ENCODE measurements at places on chromosomes 1 and 21.

- no peak for DNase-seq
These were observed 4.1 kb downstream of the DCAF8 start for GRCh38 chr1:160258177-160258798.

DNA sequence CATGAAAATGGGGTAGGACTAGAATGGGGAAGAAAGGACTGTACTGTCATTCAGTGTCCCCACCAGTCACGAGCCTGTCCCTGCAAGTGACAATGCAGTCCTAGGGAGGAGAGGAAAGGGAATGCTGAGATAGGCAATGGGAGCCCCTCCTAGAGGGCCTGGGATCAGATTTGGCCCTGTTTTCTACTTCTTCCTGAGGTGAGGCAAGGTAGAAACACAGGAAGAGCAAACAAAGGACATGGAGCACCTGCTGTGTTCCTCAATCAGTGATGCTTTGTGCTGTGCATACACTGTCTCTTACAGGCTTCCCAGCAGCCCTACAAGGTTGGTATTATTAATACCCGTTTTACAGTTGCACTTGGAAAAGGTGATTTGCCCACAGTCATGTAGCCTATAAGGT lies 6.1 kb downstream of the FABP3 start:
- DNase-seq: no peak

GRCh38 chr1:200474633-200475032 lies 64.8 kb upstream of the ZNF281 start:
- DNase-seq: no peak

GRCh38 chr1:41328780-41329640 lies 32.2 kb upstream of the FOXO6 start:
- DNase-seq: no peak

- no peak for DNase-seq
These were observed 36.7 kb downstream of the CSMD2 start for GRCh38 chr1:34128186-34128889.

DNA sequence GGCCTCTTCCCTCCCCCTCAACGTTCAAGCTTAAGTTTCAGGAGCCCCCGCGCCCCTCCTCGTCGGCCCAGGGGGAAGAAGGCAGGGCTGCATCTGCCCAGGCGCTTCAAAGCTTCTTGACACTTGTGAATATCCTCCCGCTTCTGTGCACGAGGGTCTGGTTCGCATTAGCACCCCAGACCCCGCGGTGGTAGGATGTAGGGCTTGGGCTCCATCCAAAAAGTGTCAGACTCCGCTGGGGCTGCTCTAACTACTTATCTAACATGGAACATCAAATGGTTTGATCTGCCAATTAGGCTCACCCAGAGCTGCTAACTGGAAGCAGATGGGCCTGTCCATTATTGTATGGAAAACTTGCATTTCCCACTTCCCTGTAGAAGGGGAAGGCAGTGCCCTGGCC lies 28.9 kb downstream of the TAS1R2 start:
- no peak for DNase-seq

DNA sequence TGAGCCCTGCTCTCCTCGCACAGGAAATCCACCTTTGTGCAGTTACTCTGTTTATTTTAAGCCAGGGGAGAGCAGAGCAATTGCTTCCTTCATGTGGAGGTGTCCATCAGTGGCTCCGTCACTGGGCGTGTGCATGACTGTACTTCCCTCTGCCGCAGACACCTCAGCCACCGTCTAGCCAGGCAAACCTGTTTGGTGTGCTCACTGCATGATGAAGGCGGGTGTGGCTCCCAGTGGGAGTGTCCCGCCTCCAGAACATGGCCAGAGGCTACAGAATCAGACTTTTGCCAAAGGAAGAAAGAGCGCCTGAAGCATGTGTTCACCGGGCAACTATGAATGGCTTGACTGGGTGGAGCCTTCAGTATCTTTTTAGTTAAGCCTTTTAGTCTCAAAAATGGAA lies 26.1 kb upstream of the LAMC2 start:
- DNase-seq: no peak

DNA sequence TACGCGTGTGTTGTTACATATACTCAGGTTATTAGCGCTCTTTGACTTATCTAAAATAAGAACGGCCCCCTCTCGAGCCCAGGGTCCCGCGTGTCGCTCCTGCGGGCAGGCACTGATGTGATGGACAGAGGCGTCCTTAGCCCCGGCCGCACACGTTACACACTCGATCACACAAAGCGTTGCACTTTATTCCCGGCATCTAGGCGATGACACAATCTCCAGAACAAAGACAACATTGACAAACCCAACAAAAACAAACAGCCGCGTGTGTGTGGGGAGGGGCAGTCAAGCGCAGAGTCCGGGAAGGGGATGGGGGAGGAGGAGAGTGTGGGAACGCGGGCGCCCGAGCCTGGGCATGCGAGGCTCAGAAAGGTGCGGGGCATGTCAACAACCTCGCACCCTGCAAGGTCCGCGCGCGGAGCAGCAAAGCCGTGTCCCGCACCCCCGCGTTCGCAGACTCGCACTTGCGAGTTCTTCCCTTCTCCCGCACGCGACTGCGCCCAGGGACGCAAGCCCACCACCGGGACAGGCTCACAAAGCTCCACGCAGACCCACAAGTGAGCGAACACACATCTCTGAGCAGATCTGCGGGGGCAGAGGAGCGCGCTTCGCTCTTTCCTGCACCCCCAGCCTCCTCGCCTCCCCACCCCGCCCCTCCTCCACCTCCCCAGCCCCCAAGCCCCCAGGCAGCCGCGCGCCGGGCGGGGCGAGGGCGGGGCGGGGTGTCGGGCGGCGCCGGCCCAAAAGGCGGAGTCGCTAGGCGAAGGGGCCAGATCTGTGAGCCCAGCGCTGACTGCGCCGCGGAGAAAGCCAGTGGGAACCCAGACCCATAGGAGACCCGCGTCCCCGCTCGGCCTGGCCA lies at the start of gene EFNA1:
Gene EFNA1 (plus strand): TSS at position 772 of the 862 bp plus-strand sequence. CDS start 102 bp downstream, outside the sequence.
- peak; percentile 34 for DNase-seq

- DNase-seq: peak; percentile 89
These were observed at the start of gene DYRK3 for GRCh38 chr1:206635080-206635977. Gene DYRK3 (plus strand): TSS chr1:206635536. CDS start chr1:206635704, 168 bp downstream.

DNA sequence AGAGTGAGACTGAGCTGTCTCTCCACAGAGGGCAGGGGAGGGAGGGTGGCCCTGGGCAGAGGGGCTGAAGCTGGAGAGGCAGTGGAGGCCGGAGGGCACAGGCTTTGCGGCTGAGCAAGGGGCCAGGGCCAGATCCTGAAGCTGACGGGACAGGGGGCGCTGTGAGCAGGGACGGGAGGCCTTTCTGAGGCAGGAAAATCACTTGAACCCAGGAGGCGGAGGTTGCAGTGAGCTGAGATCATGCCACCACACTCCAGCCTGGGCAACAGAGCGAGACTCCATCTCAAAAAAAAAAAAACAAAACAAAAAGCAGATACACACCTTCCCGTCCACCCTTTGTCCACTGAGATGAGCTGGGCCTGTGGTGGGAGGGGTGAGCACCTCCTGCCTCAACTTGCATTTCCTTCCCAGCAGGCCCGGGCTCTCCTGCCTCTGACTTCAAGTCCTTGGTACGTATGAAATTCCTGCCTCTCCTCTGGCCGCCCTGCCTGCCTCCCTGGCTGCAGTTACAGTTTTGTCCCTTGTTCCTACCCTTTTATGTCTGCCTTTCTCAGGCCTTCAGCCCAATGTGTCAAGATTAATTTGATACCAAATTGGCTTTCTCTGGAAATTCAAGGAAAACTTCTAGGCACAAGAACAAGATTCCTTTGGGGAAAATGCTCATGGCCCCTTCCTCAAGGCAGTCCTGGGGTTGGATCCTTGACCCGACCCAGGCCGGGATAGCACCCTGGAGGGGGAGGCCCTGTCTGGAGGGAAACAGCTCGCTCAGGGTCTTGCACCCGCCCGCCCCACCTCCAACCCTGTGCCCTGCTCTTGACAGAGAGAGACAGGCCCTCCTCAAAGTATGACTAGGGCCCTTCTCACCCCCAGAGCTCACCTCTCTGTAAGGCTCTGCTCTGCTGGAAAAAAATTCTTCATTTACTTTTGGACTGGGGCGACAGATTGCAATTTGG lies 11.2 kb upstream of the ADAMTSL4 start:
- DNase-seq: no peak

GRCh38 chr1:203791498-203791897 lies 3.9 kb upstream of the ZBED6 start:
- DNase-seq: no peak

GRCh38 chr1:76496871-76497270 lies 370.4 kb upstream of the ST6GALNAC5 start:
- no peak for DNase-seq

DNA sequence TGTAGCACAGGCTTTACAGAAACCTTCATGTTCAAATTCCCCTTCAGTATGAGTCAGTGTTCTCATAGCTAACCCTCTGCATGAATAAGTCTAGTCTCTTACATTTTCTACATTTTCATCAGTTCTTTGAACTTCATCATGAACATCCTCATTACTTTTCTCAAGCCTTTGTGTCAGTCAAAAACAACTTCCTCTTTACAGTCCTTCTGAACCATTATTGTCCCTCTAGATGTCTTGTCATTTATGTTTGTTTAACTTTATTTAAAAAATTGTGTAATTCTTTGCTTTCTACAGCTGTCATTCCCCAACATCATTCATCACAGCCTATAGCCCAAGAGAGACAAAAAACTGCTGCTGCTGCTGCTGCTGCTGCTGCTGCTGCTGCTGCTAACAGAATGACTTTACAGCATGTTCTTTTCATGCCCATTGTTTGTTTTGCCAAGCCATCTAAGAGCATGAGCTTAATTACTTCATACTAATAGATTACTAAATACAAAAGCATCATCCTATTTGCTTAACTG lies 133.1 kb downstream of the LRRC40 start:
- no peak for DNase-seq

DNA sequence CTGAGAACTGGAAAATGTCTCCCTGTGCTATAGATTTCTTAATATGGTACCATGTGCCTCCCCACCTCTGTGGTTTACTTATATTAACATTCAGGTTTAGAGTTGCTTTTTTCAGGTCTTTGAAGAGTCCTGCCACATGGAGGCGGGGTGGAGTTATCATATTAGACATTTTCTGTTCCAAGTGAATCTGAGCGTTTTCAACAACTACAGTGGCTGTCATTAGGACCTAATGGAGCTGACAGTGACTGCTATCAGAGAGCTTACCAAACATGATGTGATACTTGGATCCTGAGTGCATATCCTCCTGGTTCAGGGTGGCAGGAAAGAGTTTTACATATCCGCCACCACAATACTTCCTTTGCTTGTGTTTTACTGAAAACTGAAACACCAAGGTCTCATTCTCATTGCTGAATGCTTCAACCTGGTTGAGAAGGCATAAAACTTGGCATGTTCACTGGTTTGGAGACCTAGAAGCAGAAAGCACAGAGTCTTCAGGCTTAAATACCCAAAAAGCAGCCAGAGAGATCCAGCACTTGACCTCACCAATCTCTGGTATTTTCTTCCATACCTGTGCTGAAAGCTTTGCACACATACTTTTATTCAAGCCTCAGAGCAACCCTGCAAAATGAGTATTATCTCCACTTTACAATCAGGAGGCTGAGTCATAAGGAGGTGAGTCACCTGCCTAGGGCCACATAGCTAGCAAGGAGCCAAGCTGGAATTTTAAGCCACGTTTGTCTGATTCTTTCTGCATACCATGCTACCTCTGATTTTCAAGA lies 47.4 kb upstream of the OSBPL9 start:
- no peak for DNase-seq

DNA sequence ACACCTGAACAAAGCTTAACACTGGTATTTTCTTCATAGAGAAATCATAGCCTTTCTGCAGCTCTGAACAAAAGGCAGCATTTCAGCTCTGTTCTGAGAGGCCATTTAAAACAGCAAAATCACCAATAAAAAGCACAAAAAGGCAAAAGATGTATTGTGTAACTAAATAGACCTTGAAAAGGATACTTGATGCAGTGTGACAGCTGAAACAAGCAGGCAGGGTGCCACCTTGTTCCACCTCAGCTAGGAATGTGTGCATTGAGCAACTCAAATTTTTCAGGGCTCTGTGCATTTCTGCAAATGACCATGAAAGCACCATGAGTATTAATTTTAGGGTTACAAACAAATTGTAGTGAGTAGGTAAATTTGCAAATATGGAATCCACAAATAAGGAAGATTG lies 65.8 kb downstream of the RHOU start:
- no peak for DNase-seq

GRCh38 chr1:56516539-56517252 lies 62.7 kb downstream of the PLPP3 start:
- no peak for DNase-seq

DNA sequence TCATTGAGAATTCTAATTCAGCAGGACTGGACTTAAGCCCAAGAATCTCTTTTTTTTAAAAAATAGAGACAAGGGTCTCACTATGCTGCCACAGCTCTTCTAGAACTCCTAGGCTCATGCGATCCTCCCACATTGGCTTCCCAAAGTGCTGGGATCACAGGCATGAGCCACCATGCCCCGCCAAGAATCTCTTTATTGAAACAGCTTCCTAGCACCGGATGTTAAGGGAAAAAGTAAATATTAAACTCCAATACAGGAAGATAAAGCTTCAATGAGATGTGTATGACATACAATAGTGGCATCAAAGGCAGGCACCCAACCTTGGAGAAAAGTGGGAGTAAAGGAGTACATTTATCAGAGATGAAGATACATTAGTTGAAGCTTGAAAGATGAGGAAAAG lies 25.5 kb downstream of the PUM1 start:
- no peak for DNase-seq

DNA sequence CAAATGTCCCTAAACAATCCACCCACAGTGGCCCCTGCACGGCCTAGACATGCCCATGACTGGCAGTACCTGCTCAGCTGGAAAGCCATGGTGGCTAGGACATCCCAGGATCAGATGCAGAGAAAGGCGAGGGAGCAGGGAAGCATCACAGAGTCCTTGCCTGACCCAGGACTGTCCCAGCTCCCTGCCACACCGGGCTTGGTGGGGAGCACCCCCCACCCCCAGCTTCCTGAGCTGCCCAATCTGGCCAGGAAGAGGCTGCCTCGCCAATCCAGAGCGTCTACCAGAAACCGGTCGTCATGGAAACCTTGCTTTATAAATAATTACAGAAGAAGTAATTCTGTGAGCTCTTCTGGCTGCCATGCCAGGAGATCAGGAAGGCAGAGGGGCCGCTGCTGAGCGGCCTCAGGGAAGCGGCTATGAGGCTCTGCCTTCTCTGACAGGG lies 34.8 kb downstream of the ACOT7 start:
- peak; percentile 55 for DNase-seq

GRCh38 chr1:62237950-62238374 lies 43.3 kb downstream of the L1TD1 start:
- DNase-seq: no peak

GRCh38 chr1:41807390-41807789 lies 111.3 kb downstream of the HIVEP3 start:
- no peak for DNase-seq

- DNase-seq: no peak
These were observed 269.5 kb downstream of the GRIK3 start for GRCh38 chr1:36764798-36765197.

Data from T-helper 9 cell (primary cell).